Activated CD4-positive, alpha-beta T cell treated with anti-CD3 and anti-CD28 coated beads, Interleukin-2, amount 50 U/mL, for 1 hour (primary cell): ENCODE measurements at places on chromosomes 11 and 22.

DNA sequence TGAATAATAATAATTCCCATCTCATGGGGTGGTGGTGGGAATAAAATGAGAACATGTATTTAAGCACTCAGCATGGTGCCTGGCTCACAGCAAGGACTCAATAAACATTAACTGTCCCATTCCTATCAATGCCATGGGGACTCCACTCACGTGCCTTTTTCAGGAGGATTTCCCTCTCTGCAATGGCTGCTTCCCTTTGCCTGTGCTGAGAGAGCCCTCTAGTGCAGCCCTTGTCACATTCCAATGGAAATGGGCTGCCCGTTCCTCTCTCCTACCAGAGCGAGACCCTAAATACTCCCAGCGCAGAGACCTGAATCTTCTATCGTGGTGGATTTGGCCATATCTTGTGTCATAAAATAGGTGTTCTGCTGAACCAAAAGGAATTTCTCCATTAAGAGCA, 621.5 kb upstream of the B3GAT1 start:
- DNase-seq, result no peak

DNA sequence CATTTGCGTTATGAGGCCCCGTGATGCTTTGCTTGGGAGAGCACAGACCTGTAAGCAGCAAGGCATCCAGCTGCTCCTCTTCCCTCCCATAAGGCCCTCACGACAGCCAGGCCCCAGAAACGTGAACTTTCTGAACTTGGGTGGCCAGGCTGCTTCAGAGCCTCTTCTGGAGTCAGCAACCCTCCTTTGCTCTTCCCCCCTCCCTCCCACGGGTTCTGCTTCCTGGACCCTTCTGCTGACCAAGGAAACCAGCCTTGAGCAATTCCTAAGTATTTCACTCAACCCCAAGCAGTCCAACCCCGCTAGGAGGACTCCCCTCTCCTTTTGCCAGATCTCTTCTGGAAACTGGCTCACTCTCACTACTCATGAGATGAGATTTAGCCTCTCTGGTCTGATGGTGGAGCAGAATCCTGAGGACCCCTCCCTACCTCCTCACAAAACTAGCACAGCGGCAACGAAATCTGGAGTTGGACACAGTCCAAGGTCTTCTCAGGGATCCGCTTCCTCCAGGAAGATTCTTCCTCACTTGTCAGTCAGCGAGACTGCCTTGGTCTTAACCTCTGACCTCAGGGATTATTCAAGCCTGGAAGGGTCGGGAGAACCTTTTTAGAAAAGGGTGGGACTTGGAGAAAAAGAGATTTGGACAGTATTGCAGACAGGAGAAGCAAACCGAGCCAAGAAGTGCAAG, 86.2 kb downstream of the UBASH3B start:
- no peak for DNase-seq

- DNase-seq, result no peak
Observed at GRCh38 chr11:101126551-101127196, 2.9 kb downstream of the PGR start.

DNA sequence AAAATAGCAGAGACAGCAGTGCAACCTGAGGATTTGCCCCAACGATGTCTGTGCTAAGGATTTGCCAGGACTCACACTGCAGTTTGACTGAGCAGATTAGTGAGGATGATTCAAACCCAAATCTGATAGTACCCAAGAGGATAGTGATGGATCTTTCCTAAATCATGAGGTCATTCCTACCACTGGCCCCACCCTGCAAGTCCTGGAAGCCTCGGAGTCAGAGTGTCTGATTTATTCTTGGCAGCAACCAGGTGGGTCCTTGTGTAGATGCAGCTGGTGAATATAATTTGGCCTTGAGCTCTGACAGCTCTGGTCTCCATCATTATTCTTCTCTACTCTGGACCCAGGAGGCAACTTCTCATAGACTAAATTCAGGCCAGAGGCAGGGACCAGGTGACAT, 179.3 kb upstream of the RAG2 start:
- DNase-seq, result no peak

- no peak for DNase-seq
Observed at GRCh38 chr11:19327280-19327679, 86.5 kb upstream of the E2F8 start.

- DNase-seq, result no peak
Observed at GRCh38 chr11:77418971-77419597, 54.8 kb downstream of the PAK1 start.

DNA sequence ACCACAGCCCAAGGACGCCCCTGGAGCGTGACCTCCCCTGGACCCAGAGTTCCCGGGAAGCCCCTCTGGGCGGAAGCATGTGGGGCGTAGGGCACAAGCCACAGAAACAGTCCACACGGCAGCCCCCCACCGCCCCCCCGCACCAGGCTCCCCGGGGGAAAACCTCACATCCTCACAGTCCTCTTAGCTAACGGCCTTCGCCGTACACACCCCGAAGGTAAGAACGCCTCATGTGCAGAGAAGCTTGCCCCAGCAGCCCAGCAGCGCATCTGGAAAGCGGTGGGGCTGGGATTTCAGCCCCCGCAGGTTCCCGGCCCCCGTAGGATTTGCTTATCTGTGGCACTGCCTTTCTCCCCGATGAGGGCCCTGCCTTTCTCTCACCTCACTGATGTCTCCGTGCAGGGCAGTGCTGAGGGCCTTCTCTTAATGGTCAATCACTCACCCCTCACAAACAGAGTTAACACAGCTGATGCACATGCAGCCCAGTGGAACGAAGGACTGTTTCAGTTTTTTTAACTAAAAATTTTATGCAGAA, 309.2 kb downstream of the BRD1 start:
- DNase-seq, result no peak

DNA sequence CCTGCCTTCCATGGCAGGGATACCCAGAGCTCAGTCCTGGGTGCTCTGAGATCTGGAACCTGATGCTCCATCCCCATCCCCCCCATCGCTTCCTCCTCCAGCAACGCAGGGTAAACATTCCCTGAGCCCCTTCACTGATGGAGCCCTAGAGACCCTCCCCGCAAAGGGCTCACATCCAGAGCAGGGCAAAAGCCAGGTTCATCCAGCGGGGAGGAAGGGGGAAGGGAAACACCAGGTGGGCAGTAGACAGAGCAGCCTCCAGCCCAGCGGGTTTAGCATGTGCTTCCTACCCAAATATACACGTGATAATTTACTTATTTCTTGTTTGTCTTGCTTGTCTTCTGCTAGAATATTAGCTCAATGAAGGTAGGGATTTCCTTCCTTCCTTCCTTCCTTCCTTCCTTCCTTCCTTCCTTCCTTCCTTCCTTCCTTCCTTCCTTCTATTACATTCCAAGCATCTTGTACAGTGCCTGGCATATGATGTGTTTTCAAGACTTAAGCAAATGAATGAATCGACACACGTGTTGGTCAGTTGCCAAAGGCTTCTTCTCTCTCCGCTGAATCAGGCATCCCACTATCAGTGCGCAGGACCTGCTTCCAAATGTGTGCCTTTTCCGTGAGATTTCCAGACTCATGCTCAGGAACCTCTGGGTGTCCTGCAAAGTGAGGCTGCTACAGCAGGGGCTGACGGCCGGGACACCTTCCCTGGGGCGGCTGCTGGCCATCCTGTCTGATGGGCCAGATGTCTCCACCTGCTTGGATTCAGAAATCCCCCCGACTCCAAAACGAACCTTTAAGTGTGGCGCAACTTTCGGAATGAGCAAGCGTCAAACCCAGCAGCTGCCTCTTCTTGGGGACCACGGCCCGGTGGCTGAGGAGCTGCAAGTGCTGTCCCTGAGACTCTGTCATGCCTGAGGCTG, 955.1 kb downstream of the BRD1 start:
- no peak for DNase-seq

DNA sequence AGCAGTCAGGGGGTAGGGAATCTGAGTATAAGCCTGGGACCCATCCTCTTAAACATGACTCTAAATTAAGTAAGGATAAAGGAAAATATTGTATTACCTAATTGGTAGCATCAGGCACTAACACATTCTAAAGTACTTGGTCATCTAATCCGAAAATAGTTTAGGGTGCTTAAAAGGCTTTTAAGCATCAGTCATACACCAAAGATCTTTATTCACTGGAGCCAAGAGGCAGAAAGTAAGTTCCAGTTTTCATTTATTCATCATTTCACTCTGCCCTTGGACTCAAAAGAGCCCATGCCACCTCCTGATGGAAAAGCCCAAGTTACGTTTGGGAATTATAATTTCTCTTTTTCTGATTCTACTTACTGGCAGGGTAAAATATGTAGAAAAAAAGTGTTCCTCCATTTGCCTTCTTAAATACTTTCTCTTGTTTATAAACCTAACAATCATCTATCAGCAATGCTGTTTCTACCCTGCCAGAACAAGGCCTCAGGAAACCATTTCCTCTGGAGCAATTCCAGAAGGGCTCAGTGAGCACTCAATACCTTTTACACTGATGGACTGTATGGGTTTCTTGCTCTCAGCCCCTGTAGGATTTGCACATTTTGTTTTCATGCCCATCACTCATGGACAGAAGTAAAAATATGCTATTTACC, 120.1 kb upstream of the SLC5A12 start:
- DNase-seq, result no peak

DNA sequence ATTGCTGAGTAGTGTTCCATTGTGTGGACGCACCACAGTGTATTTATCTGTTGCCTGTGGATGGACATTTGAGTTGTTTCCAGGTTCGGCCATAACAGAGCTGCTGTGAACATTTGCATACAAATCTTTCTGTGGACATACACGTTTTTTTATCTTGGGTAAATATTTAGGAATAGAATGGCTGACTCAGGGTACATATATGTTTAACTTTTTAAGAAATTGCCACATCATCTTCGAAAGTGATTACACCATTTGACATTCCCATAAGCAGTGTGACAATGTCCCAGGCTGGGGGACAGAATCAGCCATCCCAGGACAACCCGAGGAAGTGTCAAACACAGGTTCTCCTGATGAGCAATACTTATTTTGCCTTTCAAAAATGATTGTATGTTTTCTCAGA, 87.9 kb downstream of the OSBP2 start:
- no peak for DNase-seq

DNA sequence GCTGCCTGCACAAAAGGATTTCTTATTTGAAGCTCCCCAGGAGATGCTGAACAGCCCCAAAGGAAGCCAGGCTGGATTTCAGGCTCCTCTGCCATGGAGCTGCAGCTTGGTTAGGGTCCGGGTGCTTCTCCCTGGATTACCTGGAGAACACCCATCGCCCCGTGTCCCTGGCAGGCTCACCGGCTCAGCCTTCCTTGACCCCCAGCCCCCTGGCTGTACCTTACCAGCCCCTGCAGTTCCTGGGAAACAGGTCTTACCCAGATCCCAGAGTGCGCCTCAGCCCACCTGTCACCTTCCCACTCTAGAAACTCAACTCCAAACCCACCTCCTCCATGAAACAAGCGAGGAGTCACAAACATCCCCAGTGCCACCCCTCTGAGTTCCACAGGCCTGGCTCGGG, 45.3 kb upstream of the CD5 start:
- DNase-seq, result no peak

- DNase-seq, result no peak
Observed at GRCh38 chr22:48883211-48883960, 944.3 kb downstream of the BRD1 start.

GRCh38 chr11:80196932-80197554, 756.2 kb upstream of the TENM4 start:
- DNase-seq, result no peak

GRCh38 chr11:129998905-129999304, 3.7 kb downstream of the PRDM10 start:
- DNase-seq, result no peak

DNA sequence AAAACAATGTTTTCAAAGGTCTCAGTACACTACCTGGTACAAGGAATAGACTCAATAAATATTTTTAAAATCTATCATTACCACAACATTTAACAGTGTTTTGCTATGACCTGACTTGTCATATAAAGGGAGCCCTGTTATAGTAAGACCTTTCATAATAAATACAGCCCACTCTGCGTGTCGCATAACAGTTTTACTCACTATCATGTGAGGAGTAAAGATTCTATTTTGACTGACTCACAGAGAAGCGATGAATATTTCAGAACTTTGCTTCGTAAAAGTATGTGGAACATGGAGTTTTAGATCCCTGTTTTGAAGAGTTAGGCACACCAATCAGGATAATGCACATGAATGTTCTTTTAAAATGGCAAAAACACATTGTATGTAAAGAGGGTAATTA, 531.2 kb downstream of the KCNA4 start:
- DNase-seq, result no peak

DNA sequence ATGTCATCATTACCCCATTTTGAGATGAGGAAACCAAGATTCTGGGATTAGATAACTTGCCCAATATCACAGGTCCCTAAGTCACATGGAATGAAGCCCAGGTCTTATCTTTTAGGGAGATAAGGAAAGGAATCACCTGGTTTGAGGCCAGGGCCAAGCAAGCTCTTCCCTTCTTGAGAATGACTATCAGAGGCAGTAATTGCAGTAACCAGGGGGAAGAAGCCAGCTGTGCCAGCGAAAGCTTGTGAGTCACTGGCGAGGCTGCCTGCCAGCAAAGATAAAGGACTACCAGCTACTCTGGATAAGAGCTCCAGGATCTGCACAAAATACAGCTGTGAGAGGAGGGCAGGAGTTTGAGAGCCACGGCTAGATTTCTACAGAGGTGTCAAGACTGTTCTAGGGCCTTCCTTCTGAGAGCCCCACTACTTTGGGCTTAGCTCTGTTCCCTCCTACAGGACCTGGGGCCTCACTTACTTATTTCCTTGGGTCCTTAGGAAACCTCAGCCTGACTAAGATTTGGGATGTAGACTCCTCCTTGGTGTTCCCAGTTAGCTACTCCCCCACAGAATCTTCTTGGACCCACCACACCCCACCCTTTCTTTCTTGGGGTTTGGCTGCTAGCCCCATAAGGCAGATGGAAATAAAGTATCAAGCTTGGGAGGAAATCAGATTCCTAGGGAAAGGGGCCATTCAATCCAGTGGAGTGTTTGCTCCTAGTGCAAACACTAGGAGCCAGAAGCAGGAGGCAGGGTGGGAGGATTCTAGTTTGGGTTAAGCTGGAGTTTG, 9.7 kb upstream of the CCKBR start:
- DNase-seq, result no peak

- DNase-seq, result no peak
Observed at GRCh38 chr11:123181075-123181474, 14.0 kb downstream of the CLMP start.

GRCh38 chr11:16895306-16895705, 118.9 kb downstream of the PLEKHA7 start:
- no peak for DNase-seq

DNA sequence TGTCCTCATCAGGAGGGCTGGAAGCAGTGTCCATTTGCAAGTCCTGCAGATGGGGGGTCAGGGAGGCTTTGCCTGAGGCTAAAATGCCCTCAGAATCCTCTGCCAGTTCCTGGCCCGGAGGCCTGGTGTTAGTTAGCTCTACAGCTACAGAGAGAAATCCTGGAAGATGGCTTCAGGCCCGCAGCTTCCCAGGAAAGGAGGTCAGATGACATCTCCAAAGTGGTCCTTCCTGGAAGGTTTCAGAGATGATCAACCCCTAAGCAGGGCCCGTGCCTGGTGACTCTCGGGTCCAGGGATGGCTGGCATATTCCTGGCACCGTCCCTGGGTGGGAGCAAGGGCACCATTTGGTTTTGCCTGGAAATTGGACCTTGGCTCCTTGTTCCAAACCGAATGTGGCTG, 959.1 kb downstream of the BRD1 start:
- DNase-seq, result no peak

- DNase-seq, result no peak
Observed at GRCh38 chr22:47632701-47633100, 870.3 kb downstream of the TBC1D22A start.
